Stimulated activated CD4-positive, alpha-beta T cell treated with anti-CD3 and anti-CD28 coated beads, Interleukin-4, amount 100 ng/mL, for 1 hour (primary cell): ENCODE measurements at places on chromosomes 2 and 18.

DNA sequence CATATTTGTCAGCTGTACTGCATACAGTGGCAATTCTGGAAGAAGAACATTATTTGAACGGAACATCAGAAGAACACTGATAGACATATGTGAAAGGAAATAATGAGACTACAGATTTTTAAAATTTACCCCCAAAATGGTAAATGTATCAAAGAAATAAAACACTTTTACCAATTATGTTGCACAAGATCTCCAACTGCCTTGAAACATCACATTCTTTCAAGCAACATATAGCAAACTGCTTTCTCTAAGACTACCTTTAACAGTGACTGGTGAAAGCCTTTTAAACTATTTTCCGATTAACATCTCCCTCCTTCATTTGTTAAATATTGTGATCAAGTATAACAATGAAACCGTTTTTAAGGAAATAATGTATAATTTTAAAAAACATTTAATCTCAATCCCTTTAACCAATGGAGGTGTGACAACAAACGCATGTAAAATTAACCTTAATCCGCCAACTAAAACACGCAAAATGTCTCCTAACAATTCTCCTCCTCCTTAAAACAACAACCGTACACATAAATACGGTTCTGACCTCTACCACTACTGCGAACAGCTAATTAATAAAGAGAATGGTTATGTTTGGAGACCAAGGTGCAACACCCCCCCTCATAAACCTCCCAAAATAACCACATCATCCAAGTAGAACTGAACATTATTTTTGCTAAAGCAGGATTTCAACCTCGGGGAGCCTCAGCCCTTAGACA, 2.4 kb downstream of the FBXO11 start:
- no peak for DNase-seq

DNA sequence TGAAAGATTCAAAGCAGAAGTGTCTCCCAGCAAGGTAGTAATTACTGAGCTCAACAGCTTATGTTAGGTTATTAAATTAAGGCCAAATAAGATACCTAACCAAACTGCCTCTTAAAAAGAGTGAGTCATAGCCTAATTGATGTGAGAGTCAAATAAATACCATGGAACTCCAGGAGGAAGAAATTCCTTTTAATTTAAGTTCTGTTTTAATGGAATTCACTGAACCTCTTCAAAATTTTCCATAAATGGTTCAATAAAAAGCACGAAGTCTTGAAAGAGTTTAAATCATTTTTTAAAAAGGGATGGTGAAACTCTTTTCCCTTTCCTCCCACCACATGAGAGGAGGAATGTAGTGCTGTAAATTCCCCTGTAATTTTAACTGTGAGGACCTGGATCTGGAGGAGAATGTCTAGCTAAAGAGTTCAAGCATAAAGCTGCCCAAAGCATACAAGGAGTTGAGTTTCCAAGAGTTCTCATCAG, 180.8 kb upstream of the MMADHC start:
- DNase-seq = no peak

DNA sequence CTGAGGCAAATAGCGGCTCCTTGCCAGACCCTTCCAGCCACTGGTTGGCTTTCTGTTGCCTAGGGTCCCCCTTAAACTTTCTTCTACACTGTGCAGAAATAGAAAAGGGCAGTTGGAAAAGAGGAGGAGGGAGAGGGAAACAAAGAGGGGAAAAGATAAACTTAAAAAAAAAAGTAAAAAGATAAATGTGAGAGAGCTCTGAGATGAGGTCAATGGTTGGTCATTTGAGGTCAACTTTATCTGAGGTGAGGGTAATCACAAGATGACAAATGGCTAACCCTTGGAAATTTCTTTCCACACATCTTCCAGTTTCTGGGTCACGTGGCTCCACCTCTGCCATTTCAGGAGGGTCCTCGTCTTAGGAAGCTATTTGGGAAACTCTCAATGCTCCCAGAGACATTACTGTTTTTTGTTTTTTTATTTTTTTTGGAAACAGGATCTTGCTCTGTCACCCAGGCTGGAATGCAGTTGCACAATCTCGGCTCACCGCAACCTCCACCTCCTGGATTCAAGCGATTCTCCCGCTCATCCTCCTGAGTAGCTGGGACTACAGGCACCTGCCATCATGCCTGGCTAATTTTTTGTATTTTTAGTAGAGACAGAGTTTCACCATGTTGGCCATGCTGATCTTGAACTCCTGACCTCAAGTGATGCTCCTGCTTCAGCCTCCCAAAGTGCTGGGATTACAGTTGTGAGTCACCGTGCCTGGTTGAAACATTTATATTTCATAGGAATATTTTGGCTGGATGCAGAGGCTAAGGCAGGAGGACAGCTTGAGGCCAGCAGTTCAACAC, 199.9 kb downstream of the TGIF1 start:
- DNase-seq = no peak

- no peak for DNase-seq
These were observed 1.1 kb upstream of the LIPG start for GRCh38 chr18:49560624-49561288.

- no peak for DNase-seq
These were observed 116.6 kb downstream of the LAMA3 start for GRCh38 chr18:23805898-23806297.

- DNase-seq = no peak
These were observed 102.7 kb downstream of the CDCA7 start for GRCh38 chr2:173457366-173457765.

DNA sequence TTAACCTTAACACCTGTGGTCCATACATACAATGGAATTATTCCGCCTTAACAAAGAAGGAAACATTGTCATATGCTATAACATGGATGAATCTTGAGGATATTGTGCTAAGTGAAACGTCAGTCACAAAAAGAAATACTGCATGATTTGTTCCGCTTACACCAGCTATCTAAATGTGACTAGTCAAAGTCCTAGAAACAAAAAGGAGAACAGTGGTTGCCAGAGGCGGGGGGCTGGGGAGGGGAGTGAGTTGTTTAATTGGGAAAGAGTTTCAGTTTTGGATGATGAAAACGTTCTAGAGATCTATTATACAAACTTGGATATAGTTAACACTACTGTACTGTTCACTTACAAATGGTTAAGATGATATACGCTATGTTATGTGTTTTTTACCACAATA, 72.0 kb downstream of the SPRED2 start:
- no peak for DNase-seq

GRCh38 chr2:69192176-69192945, 179.4 kb downstream of the ANTXR1 start:
- no peak for DNase-seq

- DNase-seq = no peak
These were observed 351.3 kb downstream of the GPD2 start for GRCh38 chr2:156787517-156787916.

DNA sequence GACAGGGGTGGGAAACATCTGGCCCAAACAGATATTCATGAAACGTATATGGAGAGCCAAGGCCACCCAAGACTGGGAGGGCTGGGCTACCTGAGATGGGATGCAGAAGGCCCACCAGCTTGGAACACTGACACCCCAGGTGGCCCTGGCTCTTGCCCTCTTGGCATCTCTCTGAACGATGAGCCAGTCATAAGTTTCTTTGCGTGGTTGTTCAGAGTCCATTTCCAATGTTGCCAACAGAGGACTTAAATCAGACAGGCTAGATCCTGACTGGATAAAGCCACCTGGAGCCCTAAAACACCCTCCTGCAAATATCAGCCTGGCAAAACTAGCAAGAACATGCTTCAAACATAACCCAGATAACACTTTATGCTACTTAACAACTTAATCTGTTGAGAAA, 42.6 kb downstream of the LPIN2 start:
- DNase-seq = no peak

DNA sequence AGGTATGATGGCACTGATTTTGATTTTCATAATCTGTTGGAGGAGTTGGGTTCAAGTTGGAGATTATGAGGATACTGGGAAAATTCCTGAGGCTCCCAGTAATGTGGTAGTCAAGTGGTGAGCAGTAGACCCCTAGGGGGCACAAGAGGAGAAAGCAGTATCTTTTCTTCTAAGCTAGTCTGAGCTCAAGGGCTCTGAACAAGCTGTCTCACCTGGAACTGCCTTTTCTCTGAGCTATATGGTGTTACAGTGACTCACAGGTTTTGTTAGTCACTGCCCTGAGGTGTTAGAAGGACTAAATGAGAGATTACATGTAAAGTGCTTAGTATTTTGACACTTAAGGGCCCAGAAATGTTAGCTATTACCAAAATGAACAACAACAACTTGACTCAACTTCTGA, 42.2 kb downstream of the CD302 start:
- no peak for DNase-seq

DNA sequence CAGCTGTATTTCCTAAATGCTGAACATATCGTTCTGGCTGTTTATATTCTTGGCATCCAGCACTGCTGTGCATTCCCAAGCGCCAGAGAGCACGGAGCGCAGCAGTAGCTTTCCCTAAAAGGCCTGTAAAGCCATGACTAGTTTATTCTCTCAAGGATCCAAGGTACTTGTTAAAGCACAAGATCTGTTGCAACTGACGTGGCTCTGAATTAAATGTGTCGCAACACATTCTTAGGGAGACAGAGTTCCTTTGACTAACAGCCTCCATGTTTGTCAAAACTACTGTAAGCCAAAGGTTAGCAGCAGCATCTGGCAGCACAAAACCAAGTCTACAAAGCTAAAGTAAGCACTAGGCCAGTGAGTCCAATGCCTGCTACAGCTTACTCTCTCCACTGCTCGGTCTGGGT, 188.6 kb upstream of the FN1 start:
- DNase-seq = no peak

- no peak for DNase-seq
These were observed 6.2 kb upstream of the NEU2 start for GRCh38 chr2:233026198-233026813.

DNA sequence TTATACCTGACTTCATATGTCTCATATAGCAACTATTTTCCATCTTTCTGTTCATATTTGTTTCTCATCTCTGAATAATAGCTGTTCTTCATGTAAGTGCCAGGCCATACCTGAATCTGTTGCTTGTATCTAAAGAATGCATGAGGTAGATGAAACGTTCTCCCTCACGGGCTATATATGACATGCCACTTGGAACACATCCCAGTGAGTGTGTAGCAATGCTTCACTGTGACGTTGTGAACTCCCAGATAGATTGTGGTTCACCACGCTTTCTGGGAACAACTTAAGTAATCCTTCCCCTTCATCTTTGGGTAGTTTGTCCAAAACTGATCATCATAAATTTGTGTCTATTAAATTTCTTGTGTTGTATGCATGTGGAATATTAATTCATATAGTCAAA, 60.1 kb downstream of the RDH14 start:
- no peak for DNase-seq

DNA sequence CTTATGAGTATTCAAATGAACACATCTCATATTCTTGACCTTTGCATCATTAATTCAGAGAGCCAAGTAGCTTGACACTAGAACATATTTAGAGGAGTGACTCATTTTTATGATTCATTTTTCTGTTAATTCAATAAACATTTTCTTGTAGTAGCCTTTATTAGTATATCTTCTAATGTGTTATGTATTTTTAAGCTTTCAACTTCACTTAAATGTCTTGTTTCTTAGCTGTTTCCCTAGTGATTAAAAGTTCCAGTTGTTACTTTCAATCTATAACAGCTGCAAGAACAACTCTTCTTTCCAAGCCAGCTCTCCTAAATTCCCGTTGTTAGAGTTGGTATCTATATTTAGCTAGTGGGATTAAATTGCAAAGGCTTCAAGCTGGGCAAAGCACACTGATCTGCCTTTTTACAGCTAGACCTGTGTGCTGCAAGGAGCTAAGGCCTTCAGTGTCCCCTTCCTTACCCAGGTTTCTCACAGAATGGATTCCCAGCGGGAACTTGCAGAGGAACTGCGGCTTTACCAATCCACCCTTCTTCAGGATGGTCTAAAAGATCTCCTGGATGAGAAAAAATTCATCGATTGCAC, at the start of gene KLHL41:
Gene KLHL41, plus strand, starts transcription at position 405 of the 588 bp plus-strand sequence. Its CDS starts 77 bp downstream, at position 482.
- no peak for DNase-seq

- DNase-seq = no peak
These were observed 33.5 kb downstream of the POLE4 start for GRCh38 chr2:74991977-74992376.

DNA sequence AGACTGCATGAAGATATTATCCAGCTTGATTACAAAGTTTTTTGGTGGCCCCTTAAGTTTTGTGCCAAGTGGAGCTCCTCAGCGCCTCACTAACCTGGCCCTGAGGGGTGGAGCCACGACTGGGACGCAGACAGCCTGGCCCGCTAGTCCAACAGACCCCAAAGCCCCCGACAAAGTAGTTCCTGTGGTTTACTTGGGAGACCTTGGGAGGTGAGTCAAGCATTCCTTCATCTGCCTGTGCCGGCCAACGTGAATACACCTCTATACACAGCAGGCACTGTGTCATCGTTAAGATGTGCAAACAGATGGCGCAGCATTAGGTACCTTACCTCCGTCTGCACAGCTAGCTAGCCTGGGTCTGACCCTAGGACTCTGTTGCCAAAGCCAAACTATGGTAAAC, 55.0 kb upstream of the LAMA1 start:
- no peak for DNase-seq

DNA sequence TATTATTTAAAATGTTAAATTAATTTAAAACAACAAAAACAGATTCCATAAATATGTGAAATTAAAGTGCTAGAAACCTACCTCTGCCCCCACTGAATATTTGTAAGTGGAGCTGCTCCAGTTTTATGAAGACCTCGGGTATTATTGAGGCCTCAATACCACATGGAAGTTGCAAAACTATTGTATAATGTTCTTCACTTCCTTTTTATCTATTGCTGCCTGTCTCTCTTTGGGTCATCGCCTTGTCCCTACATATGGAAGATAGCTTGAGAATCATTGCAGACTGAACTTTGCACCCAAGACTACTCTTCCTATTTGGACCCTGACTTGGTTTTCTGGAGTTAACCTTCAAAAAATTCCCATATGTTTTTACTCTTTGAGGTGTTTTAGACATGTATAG, 212.1 kb upstream of the NETO1 start:
- DNase-seq = no peak

DNA sequence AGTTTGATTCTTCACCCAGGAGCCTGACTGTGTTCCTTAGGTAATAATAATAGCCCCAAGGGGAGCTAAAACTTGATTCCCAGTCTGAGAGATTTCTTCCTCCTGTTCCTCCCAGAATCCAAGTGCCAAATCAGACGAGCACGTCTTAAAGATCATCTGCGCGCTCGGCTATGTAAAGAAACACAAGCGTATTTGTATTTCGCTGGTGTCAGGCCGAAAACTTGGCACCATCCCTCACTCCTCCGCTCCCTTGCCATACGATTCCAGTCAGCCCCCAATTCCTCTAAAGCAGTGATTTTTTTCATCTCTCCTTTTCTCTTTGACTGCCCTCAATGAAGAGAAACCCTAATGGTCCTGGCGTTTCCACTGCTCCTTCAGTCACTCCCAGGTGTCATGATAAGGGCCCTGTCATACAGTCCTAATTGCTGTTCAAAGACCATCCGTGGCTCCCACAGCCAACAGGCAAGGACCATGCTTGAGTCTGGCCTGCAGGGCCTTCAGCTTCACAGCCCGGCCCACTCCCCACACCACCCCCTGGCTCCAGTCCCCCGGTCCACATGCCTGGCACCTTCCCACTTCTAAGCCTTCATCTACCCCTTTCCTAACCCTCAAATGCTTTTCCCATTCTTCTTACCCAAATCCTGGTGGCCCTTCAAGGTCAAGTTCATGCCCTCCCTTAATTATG, 130.8 kb upstream of the ID2 start:
- no peak for DNase-seq
